H54 (cell line): ENCODE measurements at places on chromosomes 4 and X.

- no peak for DNase-seq
Measured at GRCh38 chr4:100644150-100644549, 126.3 kb upstream of the EMCN start.

DNA sequence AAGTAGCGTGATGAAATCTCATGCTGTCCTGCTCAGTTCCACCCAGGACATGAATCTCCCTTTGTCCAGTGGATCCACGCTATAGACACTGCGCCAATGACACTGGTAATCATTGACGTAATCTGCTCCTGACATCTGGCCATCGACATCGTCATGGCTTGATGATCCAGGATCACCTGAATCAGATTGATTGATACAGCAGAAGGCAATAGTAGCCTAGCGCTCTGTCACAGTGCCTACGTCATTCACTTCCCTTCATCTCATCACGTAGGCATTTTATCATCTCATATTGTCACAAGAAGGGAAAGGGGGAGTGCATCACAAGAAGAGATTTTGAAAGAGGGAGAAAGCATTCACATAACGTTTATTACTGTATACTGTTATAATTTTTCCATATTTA lies 68.8 kb downstream of the STK32B start:
- DNase-seq = no peak

GRCh38 chr4:168528131-168528949 lies 31.5 kb downstream of the PALLD start:
- no peak for DNase-seq

GRCh38 chr4:113276464-113277170 lies 227.2 kb downstream of the ANK2 start:
- no peak for DNase-seq

DNA sequence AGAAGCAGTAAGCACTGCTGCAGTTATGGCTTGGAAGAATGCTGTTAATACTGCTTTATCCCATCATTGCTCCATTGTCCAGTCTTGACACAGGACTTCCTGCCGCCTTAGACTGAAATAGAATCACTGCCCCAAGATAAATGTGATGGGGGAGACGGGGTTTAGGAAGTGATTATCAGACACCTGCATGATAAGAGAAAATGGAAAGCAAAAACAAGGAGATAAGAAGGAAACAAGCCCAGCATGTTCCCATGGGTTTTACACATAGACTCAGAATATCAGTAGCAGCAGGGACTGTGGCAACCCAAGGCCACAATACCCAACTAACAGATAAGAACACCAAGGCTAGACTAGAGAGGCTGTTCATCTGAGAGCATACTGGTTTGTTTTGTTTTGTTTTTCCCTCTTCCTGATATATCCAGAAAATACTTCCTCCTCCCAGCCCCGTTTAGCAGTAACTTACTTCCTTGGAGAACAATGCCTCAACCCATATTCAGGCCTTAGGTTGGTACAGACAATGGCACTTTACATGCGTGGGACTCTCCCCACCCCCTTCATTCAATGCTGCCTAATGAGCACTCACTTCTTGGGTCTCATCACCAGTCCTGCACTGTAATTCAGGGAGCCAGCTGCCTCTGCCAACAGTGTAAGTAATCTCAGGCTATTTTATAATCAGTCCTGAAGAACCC lies 232.6 kb downstream of the CBR4 start:
- no peak for DNase-seq

DNA sequence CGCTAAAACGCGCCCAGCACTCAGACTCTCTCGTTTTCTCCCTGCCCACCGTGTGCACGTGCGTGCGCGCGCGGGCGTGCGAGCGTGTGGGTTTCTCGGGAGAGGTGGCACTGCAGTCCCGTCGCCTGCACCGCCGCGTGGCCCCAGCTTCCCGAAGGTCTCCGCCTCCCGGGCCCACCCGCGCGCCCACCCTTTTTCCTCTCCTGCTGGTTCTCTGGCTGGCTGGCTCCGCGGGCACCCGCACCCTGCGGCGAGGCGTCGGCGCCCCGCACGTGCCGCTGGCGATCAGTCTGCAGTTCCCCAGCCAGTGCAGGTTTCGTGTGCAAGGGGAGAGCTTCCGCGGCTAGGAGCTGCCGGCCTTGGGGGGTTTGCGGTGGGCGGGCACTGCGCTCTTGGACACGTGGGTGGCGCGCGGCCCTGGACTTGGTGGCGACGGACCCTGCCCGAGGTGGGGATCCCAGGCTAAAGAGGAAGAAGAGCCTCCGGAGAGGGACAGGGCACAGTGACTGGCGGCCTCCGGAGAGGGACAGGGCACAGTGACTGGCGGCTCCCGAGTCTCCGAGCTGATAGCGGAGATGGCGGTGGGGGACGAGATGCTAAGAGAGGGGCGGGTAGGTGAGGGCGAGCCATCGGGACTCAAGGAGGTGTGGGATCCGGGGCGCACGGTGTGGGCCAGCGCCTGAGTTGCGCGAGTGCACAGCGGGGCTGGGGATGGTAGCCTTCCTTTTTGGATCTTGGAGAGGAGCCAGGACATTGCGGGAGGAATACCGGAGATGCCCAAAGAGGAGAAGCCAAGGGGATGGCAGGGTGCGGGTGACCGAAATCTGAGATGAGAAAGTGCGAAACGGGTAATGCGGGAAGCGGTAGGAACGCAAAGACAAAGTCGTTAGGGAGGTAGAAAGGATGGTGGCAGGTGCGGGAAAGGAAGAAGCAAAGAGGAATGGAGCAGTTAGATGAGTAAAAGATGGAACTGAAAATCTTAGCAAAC lies at the start of gene FAM184B:
TSS of gene FAM184B (minus strand) at position 322 of the 988 bp plus-strand sequence. CDS start 322 bp downstream, outside the sequence.
- no peak for DNase-seq

- no peak for DNase-seq
Measured at GRCh38 chr4:20462426-20463175, 210.9 kb downstream of the SLIT2 start.

- DNase-seq = peak; percentile 22
Measured at GRCh38 chr4:182062936-182063335, 180.3 kb upstream of the TENM3 start.

DNA sequence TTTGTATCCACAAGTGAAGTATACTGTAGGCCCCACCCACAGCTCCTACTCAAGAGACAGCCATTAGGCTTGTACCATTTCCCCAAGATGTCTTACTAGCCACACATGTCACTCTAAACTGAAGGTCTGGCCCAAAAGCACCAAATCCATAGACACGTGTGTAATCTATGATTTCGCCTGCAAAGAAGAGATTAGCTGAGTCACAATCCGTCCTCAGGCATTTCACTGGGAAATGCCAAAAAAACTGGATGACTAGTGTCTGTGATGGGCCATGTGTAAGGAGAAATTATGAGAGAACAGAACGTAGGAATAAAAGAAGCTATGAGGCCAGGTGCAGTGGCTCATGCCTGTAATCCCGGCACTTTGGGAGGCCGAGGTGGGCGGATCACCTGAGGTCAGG lies 21.9 kb upstream of the RP2 start:
- DNase-seq = no peak
